ENCODE measurements at places on chromosomes 7 and 10.
A peak's percentile ranks its signal among the peaks of the same experiment; 100 is the strongest.

- DNase-seq, result no peak
Observed at GRCh38 chr7:53756946-53757345, 721.5 kb downstream of the POM121L12 start.

- DNase-seq, result no peak
Observed at GRCh38 chr10:132612571-132613504, 75.3 kb downstream of the INPP5A start.

GRCh38 chr7:132709971-132710567 is 133.8 kb upstream of the PLXNA4 start:
- DNase-seq, result peak; percentile 31

- no peak for DNase-seq
Observed at GRCh38 chr10:61280303-61280702, 172.9 kb downstream of the TMEM26 start.

DNA sequence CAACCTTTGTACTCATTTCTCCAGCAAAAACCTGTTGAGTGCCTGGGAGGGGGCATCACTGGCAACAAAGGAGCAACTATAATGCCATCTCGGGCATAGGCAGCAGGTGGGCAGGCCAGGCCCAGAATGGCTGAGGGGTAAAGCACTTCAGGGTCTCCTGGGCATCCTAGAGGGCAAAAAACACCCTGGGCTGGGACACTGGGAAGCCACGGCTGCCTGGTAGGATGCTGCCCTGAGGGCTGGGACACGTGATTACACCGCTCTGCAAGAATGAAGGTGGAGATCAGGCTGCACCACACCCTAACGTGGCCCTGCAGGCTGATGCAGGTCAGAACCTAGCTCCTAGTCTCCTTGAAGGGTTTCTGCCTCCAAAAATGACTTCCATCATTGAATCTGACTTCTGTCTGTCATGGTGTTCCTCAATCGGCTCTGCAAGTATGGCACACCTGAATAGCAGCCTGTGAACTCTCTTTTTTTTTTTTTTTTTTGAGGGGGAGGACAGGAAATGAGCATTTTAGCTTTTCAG is 4.5 kb upstream of the TRAPPC14 start:
- DNase-seq, result no peak

DNA sequence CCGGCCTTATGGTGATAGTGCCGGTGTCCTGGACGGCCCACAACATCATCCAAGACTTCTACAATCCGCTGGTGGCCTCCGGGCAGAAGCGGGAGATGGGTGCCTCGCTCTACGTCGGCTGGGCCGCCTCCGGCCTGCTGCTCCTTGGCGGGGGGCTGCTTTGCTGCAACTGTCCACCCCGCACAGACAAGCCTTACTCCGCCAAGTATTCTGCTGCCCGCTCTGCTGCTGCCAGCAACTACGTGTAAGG is 713 bp downstream of the CLDN4 start:
- DNase-seq, result no peak

GRCh38 chr7:139972029-139972428 is 90.7 kb downstream of the PARP12 start:
- no peak for DNase-seq

- no peak for DNase-seq
Observed at GRCh38 chr10:117805139-117805538, 241.6 kb downstream of the RAB11FIP2 start.

- DNase-seq, result no peak
Observed at GRCh38 chr10:5509691-5510090, 10.3 kb upstream of the CALML5 start.

All from GM12865 (cell line).